ENCODE measurements at places on chromosomes 7 and 10.

DNA sequence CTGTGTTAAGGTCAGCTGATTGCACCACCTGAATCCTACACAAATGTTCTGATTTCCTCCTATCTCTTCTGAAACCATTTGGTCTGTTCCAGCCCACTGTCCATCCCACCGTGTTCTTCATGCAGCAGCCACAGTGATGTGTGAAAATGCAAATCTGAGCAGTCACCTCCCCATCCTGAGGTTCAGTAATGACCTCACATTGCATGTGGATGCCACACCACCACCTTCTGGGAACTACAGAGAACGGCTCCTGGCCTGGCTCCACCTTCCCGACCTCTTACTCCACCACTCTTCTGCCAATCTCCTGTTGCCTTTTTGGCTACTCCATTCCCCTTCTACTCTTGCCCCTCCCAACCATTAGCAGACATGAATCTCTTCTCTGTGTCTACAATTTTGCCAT is 244.4 kb downstream of the TNS3 start:
- DNase-seq = no peak

GRCh38 chr10:5566614-5567013 is 41.9 kb downstream of the CALML3 start:
- no peak for DNase-seq

GRCh38 chr7:66869660-66870450 is 51.2 kb upstream of the TMEM248 start:
- no peak for DNase-seq

GRCh38 chr10:69638642-69639041 is 8.6 kb downstream of the FAM241B start:
- DNase-seq = no peak

- no peak for DNase-seq
Measured at GRCh38 chr10:78702186-78702585, 366.6 kb upstream of the ZMIZ1 start.

- DNase-seq = no peak
Measured at GRCh38 chr10:86373828-86374227, 7.2 kb upstream of the GRID1 start.
